ENCODE measurements at places on chromosomes 13 and 19.

- DNase-seq: no peak
Observed at GRCh38 chr19:49071860-49072547, 495 bp downstream of the KCNA7 start.

DNA sequence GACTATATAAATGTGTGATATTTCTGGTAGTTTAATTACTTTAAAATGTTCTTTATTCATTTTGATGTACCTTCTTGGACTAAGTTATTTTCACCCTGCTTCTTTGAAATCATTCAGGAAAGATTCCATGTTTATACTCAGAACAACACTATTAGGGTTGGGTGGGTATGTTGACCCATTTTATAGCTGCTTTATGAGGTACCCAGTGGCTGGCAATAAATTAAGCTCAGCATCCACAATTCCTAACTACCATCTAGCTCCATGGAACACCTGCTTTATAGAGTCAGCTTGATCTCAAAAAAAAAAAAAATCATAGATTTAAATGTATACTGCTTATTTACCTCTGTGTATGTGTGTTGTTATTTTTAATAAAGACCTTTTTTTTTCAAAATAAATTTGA, 78.9 kb upstream of the ZNF91 start:
- DNase-seq: no peak

GRCh38 chr13:98212763-98213162, 35.7 kb upstream of the RNF113B start:
- DNase-seq: no peak

GRCh38 chr19:35901055-35901644, 810 bp upstream of the NFKBID start:
- no peak for DNase-seq

DNA sequence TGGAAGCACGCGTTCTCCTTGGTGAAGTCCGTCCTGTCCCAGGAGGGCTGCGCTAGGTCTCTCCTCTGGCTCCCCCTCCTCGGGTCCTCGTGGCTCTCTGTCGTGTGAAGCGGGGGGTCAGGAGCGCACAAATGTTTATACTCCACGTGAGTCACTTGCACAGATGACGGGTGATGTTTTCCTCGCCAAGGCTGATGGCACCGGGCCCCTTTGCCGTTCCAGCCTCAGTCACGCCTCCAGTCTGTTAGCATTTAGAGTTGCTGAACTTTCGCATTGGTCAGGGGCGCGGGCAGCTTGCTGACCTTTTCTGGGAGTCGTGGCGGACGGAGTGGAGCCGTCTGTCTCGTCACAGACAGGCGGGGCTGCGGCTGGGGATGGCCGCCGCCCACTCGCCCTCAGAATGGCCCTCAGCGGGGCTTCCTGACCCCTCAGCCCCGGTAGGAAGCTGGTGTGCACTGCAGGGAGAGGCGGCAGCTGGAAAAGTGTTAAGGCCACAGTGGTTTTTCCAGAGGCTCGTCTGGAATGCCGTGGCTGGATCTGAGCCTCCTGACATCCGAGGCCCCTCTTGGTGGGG, 13.7 kb downstream of the KLHL26 start:
- no peak for DNase-seq

- DNase-seq: no peak
Observed at GRCh38 chr19:47998800-47999199, 4.4 kb downstream of the ELSPBP1 start.

- no peak for DNase-seq
Observed at GRCh38 chr19:362683-363082, 18.1 kb upstream of the MIER2 start.

- DNase-seq: no peak
Observed at GRCh38 chr19:6717441-6717971, 2.9 kb downstream of the C3 start.

- DNase-seq: no peak
Observed at GRCh38 chr13:23985060-23985459, 87.8 kb upstream of the C1QTNF9B start.

DNA sequence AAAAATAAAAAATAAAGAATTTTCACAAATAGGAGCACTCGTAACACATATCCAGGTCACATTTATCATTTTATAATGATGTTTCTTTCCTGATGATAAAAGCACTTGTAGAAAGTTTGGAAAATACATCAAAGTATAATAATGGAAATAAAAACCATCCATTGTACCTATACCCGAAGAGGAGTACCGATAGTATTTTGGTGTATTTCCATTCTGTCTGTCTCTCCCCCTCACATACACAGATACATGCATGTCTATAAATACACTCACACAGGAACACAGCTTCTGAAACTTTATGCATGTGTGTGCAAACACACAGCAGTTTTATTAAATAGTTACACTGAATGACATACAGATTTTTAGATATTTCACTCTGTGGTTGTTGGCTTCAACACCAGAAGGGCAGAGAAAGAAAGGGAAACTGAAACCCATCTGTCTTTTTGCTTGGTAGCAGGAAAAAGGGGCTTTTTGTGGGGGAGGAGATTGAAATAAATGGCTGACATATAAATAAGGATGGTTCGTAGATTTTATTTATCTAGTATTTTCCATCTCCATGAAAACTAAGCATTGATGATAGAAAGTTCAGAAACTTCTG, 114.8 kb downstream of the LRCH1 start:
- DNase-seq: no peak

Data from activated naive CD4-positive, alpha-beta T cell (primary cell).